ENCODE measurements at places on chromosomes 16 and 17.

- DNase-seq, result no peak
Measured at GRCh38 chr17:47707056-47707804, 13.3 kb downstream of the TBKBP1 start.

DNA sequence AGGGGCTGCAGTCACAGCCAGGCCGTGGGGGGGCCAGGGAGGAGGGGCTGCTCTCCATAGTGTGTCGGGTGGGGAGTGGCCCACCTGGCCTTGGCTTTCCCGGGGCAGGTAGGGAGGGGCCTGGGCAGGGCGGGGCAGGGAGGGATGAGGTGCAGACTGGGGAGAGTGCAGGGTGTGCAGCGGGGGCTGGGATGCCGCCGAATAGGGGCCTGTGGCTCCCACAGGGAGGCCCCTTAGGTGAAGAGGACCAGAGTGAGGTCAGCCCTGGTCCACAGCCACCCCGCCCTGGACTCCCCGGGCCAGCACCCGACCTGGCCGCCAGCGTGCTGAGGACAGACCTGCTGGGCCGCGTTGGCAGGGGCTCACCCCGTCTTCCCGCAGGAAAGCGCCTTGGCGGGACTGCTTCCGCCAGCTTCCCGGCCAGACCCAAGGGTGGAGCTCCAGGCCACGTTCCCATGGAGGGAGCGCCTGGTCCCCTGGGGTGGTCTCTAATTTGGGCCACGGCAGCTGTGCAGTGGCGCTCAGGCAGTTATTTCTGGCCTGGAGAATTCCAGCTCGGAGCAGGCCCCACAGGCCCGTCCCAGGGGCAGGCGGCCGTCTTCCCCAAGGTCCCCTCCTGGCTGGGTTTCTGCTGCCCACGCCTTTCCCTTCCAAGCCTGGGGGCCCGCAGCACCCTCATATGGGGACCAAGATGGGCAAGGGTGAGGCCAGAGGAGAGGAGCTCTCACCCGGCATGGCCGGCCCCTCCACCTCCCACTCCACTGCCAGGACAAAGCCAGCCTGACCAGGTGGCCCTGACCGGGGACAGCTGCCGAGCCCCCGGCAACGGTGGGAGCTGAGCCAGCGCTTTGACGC is 27.9 kb downstream of the CACNA1H start:
- no peak for DNase-seq

DNA sequence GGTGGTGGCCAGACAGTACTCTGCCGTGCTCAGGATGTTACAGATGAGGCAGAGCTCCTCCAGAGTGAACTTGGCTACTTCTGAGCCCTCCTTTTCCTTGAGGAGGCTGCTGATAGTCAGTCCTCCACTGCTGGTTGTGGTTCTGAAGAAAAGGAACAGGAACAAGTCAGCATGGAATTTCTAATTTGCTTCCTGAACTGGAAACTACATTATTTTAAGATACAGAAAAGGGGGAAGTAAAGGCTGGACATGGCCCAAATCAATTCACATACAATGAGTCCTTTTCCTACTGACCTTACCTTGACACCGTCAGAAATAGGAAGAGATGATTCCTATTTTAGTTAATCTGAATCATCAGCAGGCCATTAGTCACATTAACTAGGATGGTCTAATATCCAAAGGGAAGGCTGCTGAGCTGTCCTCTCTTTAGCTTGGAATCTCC is 154.2 kb downstream of the VPS53 start:
- peak; percentile 61 for DNase-seq

DNA sequence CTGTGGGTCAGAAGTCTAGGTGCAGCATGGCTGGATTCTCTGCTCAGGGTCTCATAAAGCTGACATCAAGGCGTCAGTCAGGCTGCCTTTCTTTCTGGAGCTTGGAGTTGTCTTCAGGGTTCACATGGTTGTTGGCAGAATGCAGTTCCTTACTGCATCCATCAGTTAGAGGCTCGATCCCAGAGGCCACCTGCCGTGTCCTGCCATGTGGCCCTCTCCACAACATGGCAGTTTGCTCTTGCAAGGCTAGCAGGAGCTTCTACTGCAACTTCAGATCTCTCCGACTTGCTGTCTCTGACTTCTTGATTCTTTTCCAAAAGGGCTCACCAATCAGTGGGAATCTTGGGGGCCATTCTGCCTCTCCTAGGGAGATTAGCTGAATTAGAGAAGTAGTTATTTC is 11.9 kb downstream of the PITPNC1 start:
- DNase-seq, result no peak

DNA sequence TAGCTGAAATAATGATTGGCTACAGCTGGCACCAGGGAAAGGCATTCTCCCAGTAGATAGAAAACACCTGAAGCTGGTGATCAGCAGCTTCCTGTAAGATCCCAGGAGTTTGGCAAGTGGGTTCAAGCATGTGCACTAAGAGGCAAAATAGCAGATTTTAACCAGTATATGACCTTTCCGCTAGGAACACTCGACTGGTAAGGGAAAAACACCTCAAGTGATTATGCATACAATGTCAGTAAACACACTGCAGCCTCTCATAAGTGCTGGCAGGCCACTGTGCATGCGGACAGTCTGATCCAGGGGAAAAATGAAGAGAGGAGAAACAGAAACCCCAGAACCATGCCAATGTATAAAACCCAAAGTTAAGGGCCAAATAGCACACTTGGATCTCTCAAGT is 49.0 kb upstream of the HLF start:
- DNase-seq, result no peak

GRCh38 chr16:89828199-89828869 is at the start of gene SPIRE2:
SPIRE2 (plus strand) TSS chr16:89828475; CDS start chr16:89828551, 76 bp downstream.
- DNase-seq, result peak; percentile 54

- DNase-seq, result no peak
Measured at GRCh38 chr16:54936979-54937670, 6.5 kb downstream of the IRX5 start.

DNA sequence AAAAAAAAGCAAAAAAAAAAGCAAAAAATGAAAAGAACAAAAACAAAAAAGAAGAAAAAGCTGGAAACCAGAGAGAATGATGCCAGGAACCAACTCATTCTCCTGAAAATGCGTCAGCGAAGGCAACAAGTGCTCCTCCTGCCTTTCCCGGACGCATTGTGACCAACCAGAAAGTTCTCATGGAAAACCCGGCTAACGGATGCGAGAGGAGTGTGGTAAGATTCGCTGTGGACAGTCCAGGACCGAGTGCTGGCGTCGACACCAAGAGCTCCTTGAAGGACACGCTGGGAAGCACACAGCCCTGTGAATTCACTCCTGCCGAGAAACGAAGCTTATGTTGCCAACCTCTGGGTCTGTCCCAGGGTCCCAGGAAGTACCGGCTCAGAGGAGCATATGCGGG is 43.4 kb downstream of the METRNL start:
- DNase-seq, result no peak

DNA sequence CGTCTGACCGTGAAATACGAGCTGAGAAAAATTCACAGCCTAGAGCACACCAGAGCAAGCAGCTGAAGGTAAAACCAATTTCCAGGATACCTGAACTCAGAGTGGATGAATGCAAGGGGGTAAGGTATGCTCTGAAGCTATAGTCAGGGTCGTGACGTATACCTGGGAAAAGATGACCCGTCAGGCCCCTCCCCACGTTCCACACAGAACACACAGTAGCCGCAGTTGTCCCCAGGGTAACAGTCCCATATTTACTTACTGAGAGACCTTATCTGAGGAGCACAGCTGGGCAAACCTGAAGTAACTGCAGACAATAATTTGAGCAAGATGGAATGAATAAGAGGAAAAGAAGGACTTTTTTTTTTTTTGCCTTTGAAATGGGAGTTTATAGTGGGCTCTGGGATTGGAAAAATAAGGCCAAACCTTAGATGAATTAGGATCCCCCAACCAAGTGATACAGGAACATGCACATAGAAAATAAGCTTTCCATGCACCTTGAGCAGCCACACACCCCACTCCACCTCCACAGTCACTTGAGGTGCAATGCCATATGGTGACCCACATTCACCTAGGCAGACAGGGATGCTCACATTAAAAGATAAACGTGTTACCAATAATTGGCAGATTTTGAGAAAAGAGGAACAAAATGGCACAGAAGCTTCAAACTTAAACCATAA is 38.0 kb downstream of the ABCA6 start:
- DNase-seq, result no peak

DNA sequence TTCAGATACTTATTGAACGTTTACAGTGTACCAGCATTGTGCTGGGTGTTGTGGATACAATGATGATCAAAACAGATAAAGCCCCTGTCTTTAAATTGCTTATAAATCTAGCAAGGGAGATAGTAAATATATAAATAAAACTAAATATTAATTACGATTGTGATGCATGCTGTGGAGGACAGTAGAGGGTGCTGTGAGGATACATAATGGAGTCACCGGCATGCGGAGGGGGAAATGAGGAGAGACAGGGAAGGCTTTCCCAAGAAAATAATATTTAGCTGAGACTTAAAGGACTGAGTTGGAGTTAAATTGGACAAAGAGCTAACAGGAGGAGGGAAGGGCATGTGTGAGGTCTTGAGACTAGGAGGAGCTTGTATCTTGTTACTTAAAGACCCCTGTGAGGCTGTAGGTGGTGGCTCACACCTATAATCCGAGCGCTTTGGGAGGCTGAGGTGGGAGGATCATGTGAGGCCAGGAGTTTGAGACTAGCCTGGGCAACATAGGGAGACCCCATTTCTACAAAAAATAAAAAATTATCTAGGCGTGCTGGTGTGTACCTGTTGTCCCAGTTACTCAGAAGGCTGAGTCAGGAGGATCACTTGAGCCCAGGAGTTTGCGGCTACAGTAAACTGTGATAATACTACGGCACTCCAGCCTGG is 2.4 kb downstream of the DHRS7B start:
- DNase-seq, result no peak

DNA sequence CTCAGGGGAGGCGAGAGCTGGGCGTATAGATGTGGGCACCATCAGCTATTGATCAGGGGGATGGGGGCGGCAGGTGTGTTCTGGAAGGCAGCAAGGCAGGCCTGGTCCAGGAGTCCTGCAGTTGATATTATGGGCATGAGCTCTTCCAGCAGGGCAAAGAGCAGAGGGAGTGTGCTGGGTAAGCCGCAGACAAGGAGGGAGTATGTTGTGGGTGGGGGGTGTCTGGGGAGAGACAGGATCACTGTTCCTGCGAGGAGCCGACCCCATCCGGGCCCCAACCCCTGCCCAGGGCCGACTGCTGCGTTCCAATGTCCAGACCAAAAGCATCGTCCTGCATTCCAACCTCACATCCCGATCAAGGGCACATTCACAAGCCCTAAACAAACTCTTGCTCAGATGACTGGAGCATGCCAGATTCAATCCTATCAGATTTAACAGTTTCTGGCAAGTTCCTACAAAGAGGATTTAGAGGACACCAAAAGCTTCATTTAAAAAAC is 9.2 kb downstream of the MXRA7 start:
- no peak for DNase-seq

GRCh38 chr17:17476865-17477467 is at the start of gene MED9:
MED9 (plus strand) TSS chr17:17477000; CDS start chr17:17477042, 42 bp downstream.
- peak; percentile 72 for DNase-seq

- peak; percentile 79 for DNase-seq
Measured at GRCh38 chr16:2333772-2334379, 6.7 kb downstream of the ABCA3 start.

DNA sequence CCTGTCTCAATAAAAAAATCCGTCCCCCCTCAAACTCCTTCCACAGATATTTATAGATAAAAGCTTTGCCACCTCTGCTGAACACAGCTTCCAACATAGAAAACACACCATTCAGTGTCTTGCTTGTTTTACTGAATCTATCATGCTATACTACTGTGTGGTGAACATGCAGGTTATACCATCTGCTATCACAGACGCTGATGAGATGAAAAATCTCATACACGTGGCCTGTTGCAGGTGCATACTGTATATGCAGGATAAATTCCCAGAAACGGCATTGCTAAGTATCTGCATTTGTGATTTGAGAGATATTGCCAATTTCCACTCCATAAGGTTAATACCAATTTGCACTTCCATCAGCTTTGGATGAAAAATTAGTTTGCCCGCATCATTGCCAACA is 30.4 kb upstream of the IL34 start:
- no peak for DNase-seq

GRCh38 chr16:65117811-65118448 is 3.9 kb downstream of the CDH11 start:
- peak; percentile 77 for DNase-seq

DNA sequence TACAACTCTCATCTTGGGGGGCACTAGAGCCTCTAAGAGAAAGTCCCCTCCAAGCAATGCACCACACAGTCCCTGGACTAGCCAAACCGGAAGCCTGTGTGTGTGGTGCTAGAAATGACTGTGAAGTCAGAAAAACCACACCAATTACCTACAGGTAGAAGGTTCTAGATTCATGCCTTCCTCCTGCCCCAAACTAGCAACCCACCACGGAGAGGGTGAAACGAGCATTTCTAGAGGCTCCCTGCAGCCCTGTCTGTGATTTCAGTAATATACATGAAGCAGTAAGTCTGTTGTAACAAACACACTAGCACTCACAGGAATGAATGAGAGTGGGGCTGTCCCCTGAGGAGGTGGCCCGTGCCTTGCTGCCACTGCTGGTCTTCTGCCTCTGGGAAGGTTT is 13.6 kb downstream of the ZFHX3 start:
- no peak for DNase-seq

DNA sequence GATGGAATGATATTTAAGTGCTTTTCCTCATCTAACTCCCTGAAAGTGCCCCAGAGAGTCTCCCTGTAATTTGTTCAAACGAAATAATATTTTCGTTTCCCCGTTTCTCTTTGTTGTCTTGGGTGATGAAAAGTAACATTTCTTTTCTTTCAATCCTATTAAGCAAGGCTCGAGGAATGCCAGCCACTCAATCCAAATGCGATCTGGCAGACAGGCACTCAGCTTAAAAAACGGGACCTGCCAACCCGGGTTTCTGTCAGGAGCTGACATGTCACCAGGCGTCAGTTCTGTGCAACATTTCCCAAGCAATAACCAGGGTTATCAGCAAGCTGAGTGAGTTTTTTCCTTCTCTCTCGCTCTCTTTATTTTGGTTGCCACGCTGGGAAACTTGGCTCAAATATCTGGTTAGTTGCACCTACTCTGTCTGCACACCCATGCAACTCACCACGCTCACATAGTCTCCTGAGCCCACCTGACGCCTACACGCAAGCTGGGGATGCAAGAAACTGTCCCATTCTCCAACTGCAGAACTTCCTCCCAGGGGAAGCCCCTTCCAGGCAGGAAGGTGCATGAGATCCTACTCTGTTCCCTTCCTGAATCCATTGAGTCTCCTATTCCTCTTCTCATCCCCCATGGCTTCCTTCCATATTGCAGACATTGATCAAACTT is 208.2 kb downstream of the C16orf78 start:
- DNase-seq, result no peak

DNA sequence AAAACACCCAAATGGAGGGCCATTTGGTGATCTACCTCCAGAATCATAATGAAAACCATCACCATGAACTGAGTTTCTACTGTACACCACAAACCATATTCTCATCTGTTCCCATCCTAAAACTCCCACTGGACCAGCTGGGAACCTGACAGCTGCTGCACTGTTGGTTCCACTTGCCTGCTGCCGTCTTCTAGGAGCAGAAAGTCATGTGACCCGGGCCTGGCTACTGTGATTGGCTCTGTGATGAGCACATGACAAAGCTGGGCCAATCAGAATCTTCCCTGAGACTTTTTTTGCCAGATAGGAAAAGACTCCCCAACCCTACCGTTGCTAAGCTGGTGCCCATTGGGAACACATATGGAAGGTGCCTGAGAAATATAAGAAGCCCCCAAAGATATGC is 264.2 kb downstream of the MRTFB start:
- DNase-seq, result no peak
